Neuronal stem cell (in vitro differentiated cells): ENCODE measurements at places on chromosomes 1 and 21.
A peak's percentile ranks its signal among the peaks of the same experiment; 100 is the strongest.

DNA sequence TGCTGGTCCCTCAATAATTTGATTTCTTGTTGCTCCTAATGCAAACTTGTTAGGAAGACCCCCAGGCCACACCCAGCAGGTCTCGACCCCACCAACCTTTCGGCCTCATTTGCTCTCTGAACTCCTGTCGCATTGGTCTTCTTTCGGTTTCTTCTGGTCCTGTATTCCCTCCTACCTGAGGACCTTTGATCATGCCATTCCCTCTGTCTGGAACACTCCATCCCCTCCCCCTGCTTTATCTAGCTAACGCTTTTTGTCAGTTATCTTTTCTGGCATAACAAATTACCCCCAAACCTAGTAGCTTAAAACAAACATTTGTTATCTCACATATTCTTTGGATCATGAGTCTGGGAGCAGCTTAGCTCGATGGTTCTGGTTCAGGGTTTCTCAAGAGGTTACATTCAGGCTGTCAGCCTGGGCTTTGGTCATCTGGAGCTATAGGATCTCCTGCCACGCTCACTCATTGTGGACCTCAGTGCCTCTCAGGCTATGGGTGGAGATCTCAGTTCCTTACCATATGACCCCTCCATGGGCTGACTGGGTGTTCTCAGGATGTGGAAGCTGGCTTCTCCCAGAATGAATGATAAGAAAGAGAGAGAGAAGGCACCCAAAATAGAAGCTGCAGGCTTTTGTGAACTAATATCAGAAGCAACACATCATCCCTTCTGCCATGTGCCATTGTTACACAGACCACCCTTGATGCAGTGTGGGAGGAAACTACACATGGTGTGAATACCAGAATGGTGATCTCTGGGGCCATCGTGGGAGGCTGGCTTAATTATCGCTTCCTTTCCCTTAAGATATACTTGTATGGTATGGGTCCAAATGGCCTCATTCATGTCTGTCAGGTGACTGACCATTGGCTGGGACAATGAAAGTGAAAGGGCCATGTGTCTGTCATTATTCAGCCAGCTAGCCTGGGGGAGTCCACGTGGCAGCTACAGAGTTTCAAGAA lies 29.1 kb upstream of the BCAR3 start:
- no peaks in the 10 kb centered on the region for H3K27me3 ChIP-seq
- H3K4me1 ChIP-seq: peaks cover 16% of the 10 kb centered on the region
- no peak overlapping the region for H3K27ac ChIP-seq
- no peak for DNase-seq
- H3K36me3 ChIP-seq: no peaks in the 10 kb centered on the region

- no peak for DNase-seq
- no peaks in the 10 kb centered on the region for H3K36me3 ChIP-seq
- no peak overlapping the region for H3K27ac ChIP-seq
- no peaks in the 10 kb centered on the region for H3K27me3 ChIP-seq
- no peak overlapping the region for H3K4me3 ChIP-seq
- H3K4me1 ChIP-seq: peaks cover 2% of the 10 kb centered on the region
Measured at GRCh38 chr21:37342046-37342632, 24.4 kb upstream of the DYRK1A start.

- H3K27me3 ChIP-seq: peaks cover 17% of the 10 kb centered on the region
- H3K4me3 ChIP-seq: peak overlapping the region; percentile 83
- H3K4me1 ChIP-seq: peaks cover 8% of the 10 kb centered on the region
- peak overlapping the region; percentile 65 for H3K27ac ChIP-seq
- no peaks in the 10 kb centered on the region for H3K36me3 ChIP-seq
- DNase-seq: no peak
Measured at GRCh38 chr21:42496839-42497202, 797 bp upstream of the RSPH1 start.

DNA sequence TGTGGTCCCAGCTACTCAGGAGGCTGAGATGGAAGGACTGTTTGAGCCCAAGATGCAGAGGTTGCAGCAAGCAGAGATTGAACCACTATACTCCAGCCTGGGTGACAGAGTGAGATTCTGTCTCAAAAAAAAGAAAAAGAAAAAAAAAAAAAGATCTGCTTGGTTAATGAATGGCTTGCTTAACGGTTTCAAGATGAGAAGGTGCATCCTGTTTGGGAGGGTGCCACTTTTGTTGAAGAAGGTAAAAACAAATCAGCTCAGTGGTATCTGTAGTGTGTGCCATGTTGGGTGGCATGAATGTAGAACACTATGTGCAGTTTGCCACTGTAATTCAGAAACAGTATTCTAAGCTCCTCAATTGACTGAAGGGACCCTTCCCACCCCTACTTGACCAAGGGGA lies 94.9 kb upstream of the ETV3 start:
- peaks cover 12% of the 10 kb centered on the region for H3K27me3 ChIP-seq
- DNase-seq: no peak
- H3K4me1 ChIP-seq: no peaks in the 10 kb centered on the region
- H3K36me3 ChIP-seq: no peaks in the 10 kb centered on the region
- H3K27ac ChIP-seq: no peak overlapping the region

DNA sequence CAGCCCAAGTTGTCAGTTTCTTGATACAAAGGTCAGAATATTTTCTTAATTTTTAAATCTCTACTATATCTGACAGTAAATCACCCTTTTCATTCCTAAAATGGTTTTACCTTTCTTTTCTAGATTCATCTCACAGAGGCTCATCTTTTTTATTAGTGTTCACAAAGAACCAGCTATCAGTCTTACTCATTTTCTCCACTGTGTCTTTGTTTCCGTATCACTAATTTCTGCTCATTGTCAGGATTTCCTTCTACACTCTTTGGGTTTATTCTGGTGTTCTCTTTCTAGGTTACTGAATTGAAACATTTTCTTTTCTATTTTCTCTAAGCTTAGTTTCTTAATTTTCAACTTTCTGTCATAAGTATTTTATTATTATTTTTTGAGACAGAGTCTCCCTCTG lies 8.7 kb downstream of the AGPAT3 start:
- no peak for DNase-seq
- no peaks in the 10 kb centered on the region for H3K4me1 ChIP-seq
- no peaks in the 10 kb centered on the region for H3K36me3 ChIP-seq

GRCh38 chr1:9284061-9284460 lies 8.6 kb upstream of the SPSB1 start:
- H3K27ac ChIP-seq: no peak overlapping the region
- peaks cover 6% of the 10 kb centered on the region for H3K4me1 ChIP-seq
- H3K4me3 ChIP-seq: no peak overlapping the region

- no peak overlapping the region for H3K27ac ChIP-seq
- no peak overlapping the region for H3K4me3 ChIP-seq
- H3K27me3 ChIP-seq: no peaks in the 10 kb centered on the region
- no peaks in the 10 kb centered on the region for H3K36me3 ChIP-seq
- no peak for DNase-seq
- H3K4me1 ChIP-seq: peaks cover 7% of the 10 kb centered on the region
Measured at GRCh38 chr21:46054031-46054430, 43.9 kb upstream of the COL6A2 start.

- no peak overlapping the region for H3K4me3 ChIP-seq
- H3K36me3 ChIP-seq: no peaks in the 10 kb centered on the region
- no peak overlapping the region for H3K27ac ChIP-seq
Measured at GRCh38 chr1:227465256-227465655, 98.1 kb upstream of the ZNF678 start.

DNA sequence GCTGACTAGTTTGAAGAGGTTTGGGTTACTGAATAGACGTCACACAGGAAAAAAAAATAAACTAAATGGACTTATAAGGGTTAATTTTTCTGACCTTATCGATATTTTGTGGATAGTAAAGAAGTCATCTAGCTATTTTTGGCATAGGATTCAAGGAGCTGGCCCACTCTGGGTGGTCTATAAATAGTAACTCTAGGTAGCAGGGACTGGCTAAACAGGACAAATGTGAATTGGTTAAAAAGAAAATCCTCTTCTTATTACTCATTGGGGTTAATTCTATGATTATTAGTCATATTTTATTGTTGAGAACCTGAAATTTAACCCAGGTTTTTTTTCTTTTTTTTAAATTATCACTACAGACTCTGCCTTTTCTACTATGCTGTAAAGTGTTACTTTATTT lies 61.7 kb downstream of the ATF6 start:
- no peaks in the 10 kb centered on the region for H3K27me3 ChIP-seq
- H3K36me3 ChIP-seq: no peaks in the 10 kb centered on the region
- no peaks in the 10 kb centered on the region for H3K4me1 ChIP-seq
- no peak overlapping the region for H3K27ac ChIP-seq
- H3K4me3 ChIP-seq: no peak overlapping the region

DNA sequence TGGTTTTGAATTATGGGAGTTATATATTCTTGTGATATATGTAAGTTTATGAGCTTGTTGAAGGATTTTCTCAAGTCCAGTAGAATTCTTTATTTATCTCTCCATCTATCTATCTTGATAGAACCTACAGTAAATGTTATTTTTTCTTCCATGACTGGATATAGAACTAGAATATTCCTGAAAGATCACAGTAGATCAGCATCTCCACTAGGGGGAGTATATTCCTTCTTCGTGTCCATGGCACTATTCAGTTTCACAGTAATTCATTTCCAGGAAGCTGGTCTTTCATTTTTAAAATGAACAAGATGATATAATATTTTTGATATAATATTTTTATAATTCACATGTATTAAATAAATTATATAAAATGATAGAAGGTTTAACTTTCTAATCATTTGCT lies 18.8 kb downstream of the TMPRSS15 start:
- H3K4me1 ChIP-seq: no peaks in the 10 kb centered on the region
- H3K36me3 ChIP-seq: no peaks in the 10 kb centered on the region
- no peak overlapping the region for H3K27ac ChIP-seq
- no peak overlapping the region for H3K4me3 ChIP-seq

DNA sequence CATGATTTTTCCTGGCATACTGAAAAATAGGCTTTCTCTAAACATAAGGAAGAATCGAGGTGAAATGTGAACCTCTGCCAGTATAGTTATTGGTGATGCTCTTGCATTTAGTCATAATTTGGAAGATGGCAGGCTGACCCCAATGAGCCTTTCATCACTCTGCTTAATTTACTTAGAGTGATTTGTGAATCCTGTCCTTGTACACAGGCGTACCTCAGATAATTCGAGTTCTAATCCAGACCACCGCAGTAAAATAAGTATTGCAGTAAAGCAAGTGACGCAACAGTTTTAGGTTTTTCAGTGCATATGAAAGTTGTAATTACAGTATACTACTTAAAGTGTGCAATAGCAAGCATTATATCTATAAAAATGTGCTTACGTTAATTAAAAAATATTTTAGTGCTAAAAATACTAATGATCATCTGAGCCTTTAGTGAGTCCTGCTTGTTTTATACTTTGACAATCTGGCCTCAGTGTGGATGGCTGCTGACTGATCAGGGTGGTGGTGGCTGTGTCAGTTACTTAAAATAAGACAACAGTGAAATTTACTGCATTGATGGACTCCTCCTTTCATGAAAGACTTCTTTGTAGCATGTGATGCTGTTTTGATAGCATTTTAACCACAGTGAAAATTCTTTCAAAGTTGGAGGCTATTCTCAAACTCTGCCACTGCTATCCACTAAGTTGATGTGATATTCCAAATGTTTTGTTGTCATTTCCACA lies 1.7 kb downstream of the PKNOX1 start:
- H3K27me3 ChIP-seq: no peaks in the 10 kb centered on the region
- peaks cover 7% of the 10 kb centered on the region for H3K4me1 ChIP-seq
- H3K27ac ChIP-seq: peak overlapping the region; percentile 94
- H3K4me3 ChIP-seq: peak overlapping the region; percentile 84

- no peaks in the 10 kb centered on the region for H3K36me3 ChIP-seq
- peaks cover 18% of the 10 kb centered on the region for H3K4me1 ChIP-seq
- H3K27ac ChIP-seq: no peak overlapping the region
- no peaks in the 10 kb centered on the region for H3K27me3 ChIP-seq
- DNase-seq: no peak
Measured at GRCh38 chr1:147502760-147503159, 38.5 kb upstream of the BCL9 start.

DNA sequence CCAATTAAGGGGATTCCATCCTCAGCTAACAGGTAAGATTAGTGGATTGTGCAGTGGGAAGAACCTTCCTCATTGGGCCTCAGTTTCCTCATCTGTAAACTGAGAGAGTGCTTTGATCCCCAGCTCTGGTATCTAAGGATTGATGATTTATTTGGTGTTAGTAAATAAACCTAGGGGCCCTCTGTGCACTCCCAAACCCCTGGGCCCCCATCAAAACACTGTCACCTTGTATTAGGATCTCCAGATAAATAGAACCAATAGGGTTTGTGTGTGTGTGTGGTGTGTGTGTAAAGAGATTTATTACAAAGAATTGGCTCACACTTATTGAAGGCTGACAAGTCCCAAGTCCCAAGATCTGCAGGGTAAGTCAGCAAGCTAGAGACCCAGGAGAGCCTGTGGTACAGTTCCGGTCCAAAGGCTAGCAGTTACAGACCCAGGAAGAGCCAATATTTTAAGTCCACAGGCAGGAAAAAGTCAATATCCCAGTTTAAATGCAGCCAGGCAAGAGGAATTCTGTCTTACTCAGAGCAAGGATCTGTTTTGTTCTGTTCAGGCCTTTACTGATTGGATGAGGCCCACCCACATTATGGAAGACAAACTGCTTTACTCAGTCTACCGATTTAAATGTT lies 11.0 kb upstream of the ELK4 start:
- H3K27ac ChIP-seq: no peak overlapping the region
- no peaks in the 10 kb centered on the region for H3K4me1 ChIP-seq
- H3K36me3 ChIP-seq: no peaks in the 10 kb centered on the region
- H3K27me3 ChIP-seq: no peaks in the 10 kb centered on the region
- no peak for DNase-seq

DNA sequence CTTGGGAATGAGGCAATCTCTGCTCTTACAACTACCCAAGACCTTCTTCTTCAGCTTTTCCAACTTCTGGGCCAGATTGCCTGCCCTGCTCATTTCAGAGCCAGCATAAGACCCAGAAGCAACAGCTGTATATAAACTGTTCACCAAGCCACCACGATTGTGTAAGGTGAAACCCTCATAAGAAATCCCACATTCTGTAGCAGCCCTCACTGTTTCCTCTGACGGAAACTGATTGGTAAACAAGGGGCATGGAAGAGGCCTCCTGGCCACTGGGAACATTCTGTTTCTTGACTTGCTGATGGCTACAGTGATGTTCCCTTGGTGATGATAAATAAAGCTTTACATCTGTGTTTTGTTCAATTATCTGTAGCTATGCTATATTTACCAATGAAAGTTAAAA lies 39.7 kb upstream of the EXO1 start:
- no peak overlapping the region for H3K27ac ChIP-seq
- DNase-seq: no peak

DNA sequence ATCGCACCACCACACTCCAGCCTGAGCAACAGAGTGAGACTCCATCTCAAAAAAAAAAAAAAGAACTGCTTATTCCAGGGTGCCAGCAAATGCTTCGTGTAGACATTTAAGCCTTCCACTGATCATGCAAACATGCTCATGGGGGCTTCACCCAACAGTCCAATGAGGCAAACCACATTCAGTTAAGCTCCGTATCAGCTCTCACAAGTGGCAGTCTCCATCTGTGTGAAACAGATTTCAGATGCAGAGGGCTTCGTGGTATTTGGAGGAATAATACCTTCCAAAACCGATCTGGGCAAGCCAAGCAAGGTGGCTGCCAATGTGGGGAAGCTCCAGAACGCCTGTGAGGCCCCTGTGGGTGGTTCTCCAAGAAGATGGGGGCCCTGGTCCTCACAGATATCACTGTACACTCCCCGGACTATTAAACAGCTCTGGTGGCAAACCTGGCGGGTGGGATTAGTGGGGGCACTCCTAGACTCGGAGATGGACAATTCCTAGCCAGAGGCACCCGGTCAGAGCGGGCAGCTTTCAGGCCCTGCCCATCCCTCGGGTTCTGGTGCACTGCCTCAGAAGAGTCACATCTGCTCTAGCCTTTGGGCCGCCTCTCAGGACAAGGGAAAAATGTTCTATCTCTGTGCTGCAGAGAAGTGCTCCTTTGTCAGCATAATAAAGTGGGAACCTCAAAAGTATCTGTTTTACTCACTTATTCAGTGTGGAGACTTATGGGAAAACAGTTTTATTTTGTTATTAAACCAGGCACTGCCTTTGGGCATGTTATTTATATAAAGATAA lies 10.2 kb downstream of the CREG1 start:
- H3K36me3 ChIP-seq: peaks cover 33% of the 10 kb centered on the region
- no peak for DNase-seq
- no peaks in the 10 kb centered on the region for H3K27me3 ChIP-seq
- H3K27ac ChIP-seq: no peak overlapping the region
